ENCODE measurements at places on chromosomes 16 and 17.
A peak's percentile ranks its signal among the peaks of the same experiment; 100 is the strongest.

GRCh38 chr16:86101137-86101896, 202.4 kb downstream of the IRF8 start:
- DNase-seq: no peak

DNA sequence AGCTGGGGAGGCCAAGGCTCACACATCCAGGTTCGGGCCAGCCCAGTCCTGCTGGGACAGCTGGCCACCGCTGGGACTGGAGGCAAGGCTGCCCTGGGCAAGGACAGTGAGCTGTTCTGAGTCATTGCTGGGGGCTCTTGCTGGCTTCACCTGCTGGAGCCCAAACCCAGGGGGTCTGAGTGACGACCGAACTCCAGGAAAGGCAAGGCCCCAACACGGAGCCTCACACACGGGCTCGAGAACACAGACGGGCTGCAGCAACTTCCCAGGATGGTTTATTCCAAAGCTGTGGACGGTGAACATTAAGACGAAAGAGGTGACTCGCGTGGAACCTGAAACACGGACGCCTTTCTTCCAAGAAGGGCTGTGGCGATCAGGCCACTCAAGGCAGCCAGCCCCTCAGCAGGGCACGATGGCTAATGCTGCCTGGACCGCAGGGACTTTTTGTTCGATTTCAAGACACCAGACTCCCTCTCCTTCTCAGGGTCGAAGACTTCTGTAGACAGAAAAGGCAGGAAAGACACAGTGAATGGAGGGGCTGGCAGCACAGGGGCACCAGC, 21.5 kb downstream of the KDM8 start:
- DNase-seq: no peak

DNA sequence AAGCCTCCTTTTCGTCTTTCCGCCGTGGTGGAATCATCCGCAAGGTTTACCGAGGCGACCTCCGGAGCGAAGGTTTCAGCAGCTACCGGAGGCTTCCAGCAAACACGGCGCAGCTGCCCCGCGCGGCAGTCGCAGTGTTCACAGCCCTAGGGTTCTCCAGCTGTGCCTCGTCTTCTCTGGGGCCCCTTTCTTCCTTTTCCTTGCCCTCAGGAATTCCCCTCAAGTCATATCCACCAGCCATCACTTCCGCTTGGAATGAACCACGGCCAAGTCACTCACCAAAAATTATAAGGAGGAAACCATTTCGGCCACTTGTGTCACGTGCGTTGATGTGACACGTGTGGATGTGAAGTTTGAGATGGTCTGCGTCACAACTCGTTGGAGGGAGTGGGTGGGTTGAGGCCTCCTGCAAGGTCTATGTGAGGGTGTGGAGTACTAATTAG, 636 bp upstream of the ERN1 start:
- DNase-seq: no peak

DNA sequence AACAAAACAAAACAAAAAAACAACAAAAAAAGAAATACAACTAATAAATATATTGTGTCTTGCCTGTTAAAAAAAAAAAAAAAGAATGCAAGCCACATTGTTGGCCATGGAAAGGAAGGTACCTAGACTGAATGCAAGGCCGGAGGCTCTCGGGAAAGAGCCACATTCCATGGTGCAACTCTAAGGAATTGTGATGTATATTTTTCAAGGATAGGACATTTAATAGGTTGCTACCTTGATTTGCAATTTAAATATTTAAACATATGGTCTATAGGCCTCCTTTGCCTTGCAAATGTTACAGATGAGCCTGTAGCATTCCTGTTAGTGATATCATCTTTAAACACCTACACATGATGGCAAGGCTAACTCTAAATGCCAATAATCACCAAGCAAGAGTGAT, 650.9 kb downstream of the TOX3 start:
- no peak for DNase-seq

- no peak for DNase-seq
These were observed 21.7 kb upstream of the UBTF start for GRCh38 chr17:44241106-44241624.

DNA sequence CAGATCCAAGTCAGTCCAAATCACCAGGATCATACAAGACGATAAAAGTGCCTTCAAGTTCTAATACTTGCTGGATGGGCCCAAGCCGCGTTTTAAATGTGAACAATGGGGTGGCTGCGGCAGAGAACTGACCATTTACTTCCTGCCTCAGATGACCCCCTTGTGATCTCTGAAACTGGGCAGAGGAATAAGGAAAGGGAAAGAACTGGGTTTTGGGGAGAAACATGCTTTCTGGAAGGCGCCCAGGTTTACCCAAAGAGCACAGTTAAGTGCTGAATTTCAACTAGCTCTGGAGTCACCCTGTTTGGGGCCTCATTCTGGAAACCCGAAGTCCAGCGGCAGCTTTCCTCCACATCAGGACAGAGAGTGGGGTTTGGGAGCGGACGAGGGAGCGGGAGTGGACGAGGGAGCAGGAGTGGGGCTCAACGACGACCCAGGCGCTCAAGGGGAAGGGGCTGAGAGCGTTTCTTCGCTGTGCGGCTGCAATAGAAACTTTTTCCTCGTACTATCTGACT, 1.6 kb downstream of the FAM20A start:
- no peak for DNase-seq

- DNase-seq: no peak
These were observed 39.0 kb upstream of the KCNJ2 start for GRCh38 chr17:70130289-70130688.

DNA sequence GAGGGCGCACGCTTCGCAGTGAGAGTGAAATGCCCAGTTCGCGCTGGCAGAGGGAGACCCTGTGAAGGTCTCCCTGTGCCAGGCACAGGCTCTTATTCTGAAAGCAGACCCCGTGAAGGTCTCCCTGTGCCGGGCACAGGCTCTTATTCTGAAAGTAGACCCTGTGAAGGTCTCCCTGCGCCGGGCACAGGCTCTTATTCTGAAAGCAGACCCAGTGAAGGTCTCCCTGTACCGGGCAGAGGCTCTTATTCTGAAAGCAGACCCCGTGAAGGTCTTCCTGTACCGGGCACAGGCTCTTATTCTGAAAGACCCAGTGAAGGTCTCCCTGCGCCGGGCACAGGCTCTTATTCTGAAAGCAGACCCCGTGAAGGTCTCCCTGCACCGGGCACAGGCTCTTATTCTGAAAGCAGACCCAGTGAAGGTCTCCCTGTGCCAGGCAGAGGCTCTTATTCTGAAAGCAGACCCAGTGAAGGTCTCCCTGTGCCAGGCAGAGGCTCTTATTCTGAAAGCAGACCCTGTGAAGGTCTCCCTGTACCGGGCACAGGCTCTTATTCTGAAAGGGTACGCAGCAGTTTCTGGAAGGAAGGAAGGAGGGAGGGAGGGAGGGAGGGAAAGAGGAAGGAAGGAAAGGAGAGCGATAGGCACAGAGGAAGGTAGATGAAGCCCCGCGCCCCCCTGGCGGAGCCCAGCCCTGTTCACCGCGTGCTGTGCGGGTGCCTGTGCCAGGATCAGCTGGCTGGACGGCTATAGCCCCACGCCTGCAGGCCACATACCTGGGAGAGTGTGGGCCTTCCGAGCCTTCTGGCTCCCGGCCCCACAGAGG, 55.3 kb downstream of the WDR45B start:
- DNase-seq: peak; percentile 96

DNA sequence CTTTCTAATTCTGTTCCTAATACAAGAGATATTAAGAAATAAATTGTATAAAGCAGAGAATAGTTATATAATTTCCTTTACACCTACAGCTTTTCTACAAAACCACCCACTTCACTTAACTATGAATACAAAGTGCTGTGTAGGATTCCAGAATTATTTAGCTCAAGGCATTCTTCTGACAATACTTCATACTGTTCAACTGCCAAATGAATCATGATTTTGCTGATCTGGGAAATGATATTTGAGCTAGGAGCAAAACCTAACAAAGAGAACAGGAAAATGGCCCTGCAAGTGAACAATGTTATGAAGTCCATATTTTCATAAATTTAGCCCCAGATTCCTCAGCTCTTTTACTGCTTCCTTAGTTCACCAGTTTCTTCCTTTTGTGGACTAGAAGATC, 12.9 kb downstream of the BBS2 start:
- DNase-seq: no peak

- peak; percentile 71 for DNase-seq
These were observed 14.2 kb downstream of the USP10 start for GRCh38 chr16:84714028-84714427.

DNA sequence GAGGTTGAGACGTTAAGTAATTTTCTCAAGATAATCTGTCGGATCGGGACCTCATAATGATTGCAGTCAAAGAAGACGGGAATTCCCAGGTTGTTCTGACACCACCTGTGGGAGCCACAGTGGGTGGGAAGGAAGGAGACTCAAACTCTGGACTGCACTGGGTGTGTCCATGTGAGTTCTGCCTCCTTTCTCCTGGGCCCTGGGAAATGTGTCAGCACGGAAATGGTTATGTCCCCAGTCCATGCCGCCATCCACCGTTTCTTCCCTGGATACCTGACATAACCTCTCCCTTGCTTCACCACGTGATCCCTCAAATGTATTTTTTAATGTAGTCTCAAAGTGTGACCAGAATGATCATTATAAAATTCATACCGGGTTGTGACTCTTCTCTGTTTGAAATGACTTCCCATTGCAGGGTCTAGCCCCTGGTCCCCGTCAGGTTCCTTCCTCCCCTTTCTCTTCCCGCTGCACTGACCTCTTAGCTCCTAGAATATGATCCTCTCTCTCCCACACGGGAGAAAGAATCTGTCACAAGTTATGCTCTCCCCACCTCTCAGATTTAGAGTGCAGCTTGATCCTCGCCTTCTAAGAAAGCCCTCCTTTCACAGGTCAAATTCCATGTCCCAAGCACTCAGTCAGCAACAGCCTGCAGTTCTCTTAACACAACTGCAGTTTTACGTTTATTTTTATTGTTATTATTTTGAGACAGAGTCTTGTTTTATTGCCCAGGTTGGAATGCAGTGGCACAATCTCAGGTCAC, 820.0 kb upstream of the EEF2KMT start:
- no peak for DNase-seq

DNA sequence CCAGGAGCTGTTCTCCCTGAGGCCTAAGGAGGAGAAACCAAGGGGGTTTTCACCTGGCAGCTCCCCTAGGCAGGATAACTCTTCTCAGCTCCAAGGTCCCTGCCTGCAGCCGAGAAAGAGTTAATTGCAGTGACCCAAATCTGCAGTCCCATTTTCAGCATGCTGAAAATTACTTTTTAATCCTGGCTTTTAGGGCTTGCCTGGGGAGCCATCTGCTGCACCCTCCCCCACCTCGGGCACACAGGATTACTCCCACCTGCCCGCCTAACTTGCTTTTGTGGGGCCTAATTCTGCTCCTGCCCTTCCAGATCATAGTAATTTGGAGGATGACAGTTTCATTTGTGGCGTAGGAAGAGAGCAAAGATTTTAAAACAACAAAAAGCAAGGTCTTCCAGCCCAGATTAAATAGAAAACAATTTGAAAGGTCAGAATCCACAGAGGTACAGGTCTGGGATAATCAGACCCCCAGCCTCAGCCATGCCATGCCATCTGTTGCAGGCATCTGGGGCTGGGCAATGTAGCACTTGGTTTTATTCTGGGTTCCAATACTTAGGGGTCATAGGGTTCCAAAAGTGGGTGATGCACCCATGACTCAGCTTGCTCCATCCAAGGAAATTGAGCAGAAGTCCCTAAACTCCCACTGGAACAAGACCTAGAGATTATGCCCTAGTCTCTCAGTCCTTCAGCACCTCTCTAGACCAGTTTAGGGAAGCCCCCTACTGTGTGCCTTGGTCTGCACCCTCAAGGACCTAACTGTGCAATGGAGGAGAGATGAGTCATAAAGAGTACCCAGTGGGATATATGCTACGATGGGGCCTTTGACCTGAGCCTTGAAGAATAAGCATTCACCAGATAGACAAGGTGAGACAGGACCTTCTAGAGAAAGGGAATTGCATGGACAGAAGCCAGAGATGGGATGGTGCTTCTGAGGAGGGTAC, 64.5 kb upstream of the NLK start:
- DNase-seq: no peak

- DNase-seq: no peak
These were observed 51.7 kb downstream of the ARHGAP27 start for GRCh38 chr17:45380991-45381390.

DNA sequence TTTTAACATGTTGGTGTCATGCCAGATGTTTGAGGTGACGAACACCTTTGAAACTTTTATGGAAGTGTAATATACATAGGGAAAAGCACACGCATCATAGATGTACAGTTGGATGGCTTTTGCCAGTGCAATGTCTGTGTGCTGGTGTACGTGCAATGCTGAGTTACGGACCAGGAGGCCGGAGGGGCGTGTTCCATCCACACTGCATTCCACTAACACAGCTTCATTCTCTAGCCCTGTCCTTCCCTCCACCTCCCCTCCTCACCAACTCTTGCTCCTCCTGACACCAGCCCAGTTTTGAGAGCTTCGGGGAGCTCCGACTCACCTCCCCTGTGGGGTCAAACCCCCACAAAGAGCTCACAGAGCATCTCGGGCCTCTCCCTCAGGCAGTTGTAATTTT, 358.8 kb downstream of the C16orf95 start:
- DNase-seq: no peak

DNA sequence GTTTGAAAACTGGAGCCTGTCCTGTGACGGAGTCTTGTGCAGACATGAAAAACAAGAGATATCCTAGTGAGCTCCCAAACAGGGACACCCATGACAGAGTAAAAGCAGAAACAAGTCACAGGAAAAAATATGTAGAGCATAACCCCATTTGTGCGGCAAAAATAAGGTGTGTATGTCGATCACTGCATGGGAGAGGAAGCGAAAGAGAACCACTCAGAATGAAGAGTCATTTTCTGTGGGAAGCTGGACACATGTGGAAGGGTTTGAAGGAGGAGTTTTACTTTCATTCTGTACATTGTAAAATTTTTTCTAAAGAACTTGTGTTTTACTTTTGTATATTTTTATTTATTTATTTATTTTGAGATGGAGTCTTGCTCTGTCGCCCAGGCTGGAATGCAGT, 72.1 kb downstream of the JPH3 start:
- no peak for DNase-seq

GRCh38 chr17:80364091-80364691, 50.8 kb upstream of the ENDOV start:
- peak; percentile 56 for DNase-seq

- no peak for DNase-seq
These were observed 16.9 kb downstream of the EARS2 start for GRCh38 chr16:23539984-23540816.

- DNase-seq: no peak
These were observed 478.3 kb upstream of the HSBP1 start for GRCh38 chr16:83329441-83329840.

DNA sequence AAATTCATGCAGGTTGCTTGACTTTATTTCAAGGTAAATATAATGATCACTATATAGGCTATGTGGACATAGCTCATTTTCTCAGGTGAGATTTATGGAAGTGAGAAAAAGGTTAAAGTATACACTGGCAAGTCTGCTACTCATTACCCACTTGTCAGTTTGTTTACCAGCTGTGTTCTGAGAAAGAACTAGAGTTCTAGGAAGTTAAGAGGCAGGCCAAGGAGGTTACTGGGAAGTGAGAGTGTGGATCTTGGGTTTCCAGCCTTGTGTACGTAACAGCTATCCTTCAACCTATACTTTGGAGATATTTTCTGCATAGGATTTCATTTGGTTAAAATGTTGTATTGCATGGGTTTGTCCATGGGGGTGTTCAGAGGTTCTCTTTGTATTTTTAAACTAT, 31.9 kb upstream of the COX10 start:
- DNase-seq: no peak
